Activated CD8-positive, alpha-beta memory T cell treated with anti-CD3 and anti-CD28 coated beads, Interleukin-2, amount 10 ng/mL, durations not matched to agents 7 days and 5 days (primary cell): ENCODE measurements at places on chromosomes 5 and 9. TPM values are rescaled to one million over a fixed set of nuclear protein-coding genes. Genes with fewer than 3 reads are reported as not detected.

NR2F1 gene
- not detected for total RNA-seq

PCA3 gene
- not detected for total RNA-seq

LHX2 gene
- not detected for total RNA-seq

MYOZ3 gene
- total RNA-seq: not detected

ENTPD2 gene
- total RNA-seq: not detected

RNF208 gene
- 2.9 TPM for total RNA-seq

PTGES gene
- not detected for total RNA-seq

NIM1K gene
- 0.66 TPM for total RNA-seq

CYLC2 gene
- not detected for total RNA-seq

DNA sequence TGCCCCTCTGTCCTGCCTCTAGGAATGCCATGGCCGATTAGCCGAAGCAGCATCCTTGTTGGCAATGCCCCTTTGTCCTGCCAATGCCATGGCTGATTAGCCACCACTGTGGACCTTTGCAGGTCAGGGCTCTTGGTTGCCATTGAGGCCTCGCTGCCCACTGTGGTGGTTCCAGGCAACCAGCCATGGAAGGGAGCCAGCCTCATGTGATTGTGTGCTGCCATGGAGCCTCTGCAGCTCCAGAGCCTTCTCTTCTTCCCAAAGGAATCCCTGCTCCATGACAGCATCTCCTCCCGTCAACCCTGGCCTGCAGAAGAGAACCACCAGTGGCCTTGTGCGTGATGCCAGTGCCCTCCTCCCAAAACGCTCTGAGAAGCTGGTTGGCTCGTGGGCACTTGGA lies 187.0 kb downstream of the CACNA1B start:
- DNase-seq: no peak

- no peak for DNase-seq
These were observed 295.2 kb downstream of the MAST4 start for GRCh38 chr5:66891184-66891925.

DNA sequence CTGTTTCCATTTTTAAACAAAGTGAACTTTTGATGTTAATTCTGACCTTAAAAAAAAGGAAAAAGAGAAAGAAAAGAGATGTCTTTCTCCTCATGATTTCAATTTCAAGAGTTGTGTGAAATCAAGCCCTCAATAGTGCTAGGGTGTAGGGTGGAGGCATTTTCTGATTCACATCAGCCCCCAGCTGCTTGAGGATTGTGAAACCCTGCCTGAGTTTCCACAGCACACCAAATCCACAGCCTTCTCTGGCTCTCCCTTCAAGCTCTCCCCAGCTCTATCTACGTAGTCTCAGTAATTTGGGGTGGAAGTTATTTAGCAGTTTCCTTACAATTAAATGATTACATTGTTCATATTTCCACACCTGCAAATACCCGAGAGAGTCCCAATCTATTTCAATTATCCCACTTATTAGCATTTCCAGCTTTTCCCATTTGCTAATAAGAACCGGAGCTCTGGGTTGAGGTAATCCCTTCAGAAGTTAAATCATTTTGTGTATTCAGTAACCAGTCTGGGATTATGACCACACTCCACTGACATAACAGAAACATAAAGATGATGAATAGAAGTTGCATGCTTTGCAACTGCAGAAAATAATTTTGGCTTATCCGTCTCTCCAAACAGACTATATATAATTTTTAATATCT lies 54.9 kb downstream of the MTX3 start:
- no peak for DNase-seq

GRCh38 chr5:43017428-43017815 lies 22.7 kb downstream of the ANXA2R start:
- peak; percentile 71 for DNase-seq

DNA sequence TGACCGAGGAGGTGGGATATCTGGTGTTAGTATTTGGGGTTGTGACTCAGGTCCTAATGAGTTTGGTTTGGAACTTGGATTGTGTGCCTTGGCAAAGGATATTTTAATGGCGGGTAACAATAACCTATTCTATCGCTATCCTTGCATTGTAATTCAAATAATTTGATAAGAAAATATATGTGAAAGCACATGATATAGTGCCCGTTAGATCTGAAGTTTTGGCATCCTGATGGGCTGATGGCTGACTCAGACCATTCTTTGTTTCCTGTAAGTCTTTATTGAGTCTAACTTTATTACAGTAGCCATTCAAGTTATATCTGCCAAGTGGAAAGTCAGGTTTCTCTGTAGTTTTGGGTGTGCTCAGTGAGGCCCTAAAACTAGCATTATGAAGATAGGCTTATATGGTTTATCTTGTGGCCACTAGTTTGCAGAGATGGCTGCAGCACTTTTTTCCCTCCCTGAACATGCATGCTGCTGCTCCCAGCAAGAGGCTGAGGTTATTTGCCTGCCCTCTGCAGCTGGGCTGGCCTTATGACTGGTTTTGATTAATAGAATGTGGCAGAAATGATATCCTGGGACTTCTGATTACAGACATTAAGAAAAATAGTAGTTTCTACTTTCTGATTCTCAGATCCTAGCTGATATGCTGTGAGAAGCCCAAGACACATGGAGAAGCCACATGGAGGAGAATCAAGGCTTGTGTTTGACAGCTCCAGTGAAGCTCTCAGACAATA lies 46.6 kb downstream of the CFAP95 start:
- no peak for DNase-seq

GRCh38 chr9:136081113-136081825 lies 13.8 kb downstream of the NACC2 start:
- no peak for DNase-seq

DNA sequence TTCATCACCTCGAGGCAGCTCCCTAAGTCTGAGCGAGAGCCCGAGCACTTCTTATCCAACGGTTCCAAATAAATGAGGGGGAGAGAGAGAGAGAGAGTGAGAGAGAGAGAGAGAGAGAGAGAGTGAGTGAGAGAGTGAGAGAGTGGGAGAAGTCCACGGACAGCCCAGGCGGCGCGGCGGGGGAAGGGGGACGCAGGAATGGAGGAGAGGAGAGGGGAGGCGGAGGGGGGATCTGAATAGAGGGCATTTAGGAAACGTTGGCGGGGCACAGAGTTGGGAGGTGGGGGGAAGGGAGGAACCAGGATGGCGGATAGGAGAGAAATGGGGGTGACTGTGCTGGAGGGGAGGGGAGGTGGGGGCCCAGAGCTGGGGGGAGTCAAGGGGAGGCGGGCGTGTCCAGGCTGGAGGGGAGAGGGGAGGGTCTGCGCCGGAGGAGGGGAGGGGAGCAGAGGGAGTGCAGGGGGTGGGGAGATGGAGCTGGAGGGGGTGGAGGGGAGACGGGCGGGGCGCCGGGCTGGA lies 398 bp upstream of the BASP1 start:
- no peak for DNase-seq

GRCh38 chr9:97484134-97484533 lies 17.3 kb upstream of the TMOD1 start:
- DNase-seq: no peak

- no peak for DNase-seq
These were observed 48.7 kb downstream of the KIAA1958 start for GRCh38 chr9:112535301-112535700.

DNA sequence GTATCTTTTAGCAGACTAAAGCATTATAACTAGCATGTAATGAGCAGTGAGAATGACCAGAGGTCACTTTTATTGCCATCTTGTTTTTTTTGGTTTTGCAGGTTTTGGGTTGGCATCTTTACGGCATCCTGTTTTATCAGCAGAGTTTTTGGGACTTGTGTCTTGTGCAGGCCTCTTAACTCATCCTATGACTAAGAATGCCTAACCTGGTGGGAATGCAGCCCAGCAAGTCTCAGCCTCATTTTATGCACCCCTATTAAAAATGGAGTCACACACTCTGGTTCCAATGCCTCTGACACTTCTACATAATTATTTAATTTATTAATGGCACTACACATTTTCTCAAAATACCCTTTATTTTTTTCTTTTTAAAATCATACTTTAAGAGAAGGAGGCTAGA lies 726.5 kb upstream of the RIOK2 start:
- DNase-seq: no peak

GRCh38 chr9:3507395-3508077 lies 18.3 kb downstream of the RFX3 start:
- no peak for DNase-seq

DNA sequence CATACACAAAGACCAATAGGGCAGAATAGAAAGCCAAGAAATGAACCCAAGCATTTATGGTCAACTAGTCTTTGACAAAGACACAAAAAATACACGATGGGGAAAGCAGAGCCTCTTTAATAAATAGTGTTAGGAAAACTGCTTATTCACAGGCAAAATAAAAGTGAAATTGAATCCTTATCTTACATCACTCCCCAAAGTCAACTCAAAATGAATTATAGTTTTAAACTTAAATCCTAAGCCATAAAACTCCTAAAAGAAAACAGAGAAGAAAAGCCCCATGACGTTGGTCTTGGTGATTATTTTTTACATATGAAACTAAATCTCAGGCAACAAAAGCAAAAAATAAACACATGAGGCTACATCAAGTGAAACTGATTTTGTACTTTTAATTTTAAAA lies 46.8 kb downstream of the CHSY3 start:
- no peak for DNase-seq

DNA sequence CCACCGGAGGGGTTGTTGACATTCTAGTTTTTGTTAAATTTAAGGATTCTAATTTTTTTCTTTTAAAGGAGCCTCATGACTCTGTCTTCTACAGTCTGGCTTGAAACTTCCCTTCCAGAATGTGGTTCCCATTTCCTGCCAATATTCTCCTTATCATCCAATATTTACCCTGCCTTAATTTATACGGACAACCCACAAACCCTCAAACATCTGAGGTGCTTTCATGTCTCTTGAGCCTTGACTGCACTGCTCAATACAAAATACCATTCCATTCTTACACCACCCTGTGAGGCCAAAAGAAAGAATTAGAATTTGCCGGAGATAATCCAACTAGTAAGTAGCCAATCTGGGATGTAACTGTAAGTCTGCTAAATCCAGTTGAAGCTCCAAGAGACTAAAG lies 346.5 kb downstream of the SPOCK1 start:
- no peak for DNase-seq

DNA sequence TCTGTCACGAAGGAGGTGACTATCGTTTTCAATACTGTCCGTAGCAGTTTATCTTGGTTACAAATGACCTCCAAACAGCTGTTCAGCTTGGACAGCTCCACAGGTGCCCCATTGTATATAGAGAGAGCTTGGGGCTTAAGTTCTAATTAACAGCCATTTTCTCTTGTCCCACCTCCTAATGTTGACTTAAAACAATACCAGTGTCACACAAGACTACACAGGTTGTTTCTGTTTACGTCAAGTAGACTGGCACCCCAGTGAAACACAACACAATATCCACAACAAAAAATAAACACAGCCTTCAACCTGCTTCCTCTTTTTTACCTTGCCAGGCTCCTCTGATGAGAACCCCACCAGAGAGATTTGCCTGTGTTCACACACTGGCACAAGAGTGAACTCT lies 39.8 kb upstream of the TLE1 start:
- DNase-seq: no peak

DNA sequence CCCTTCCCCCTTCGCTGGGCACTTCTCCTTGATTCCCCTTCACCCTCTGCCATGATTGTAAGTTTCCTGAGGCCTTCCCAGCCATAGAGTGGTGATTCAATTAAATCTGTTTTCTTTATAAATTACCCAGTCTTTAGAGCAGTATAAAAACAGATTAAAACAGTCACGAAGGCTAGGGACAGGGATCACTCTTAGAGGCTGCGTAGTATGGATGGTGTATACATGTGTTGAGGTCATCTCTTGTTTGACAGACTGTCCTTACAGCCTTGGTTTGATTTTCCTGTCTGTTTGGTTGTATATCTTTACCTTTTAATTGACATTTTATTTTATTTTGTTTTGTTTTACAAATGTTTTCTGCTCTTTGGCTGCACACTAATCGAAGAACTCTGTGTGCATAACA lies 1155.7 kb upstream of the CDH18 start:
- DNase-seq: no peak

DNA sequence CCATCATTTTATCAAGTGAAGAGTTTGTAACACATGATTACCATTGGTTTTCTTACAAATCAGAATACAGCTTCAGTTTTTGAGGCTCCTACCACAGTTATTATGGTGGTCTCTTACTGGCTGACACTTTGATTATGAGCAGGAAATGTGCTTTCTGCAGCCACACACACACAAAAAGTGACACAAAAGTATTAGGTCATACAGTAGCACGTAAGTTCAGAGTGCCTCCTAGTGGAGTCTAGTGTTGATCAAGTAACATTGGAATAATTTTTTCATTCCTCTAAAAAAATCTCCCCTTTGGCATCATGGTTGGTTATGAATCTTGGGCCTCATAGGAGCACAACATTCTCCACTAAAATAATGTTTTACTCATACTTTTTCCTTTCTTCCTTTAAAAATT lies 37.6 kb downstream of the PAM start:
- DNase-seq: no peak

DNA sequence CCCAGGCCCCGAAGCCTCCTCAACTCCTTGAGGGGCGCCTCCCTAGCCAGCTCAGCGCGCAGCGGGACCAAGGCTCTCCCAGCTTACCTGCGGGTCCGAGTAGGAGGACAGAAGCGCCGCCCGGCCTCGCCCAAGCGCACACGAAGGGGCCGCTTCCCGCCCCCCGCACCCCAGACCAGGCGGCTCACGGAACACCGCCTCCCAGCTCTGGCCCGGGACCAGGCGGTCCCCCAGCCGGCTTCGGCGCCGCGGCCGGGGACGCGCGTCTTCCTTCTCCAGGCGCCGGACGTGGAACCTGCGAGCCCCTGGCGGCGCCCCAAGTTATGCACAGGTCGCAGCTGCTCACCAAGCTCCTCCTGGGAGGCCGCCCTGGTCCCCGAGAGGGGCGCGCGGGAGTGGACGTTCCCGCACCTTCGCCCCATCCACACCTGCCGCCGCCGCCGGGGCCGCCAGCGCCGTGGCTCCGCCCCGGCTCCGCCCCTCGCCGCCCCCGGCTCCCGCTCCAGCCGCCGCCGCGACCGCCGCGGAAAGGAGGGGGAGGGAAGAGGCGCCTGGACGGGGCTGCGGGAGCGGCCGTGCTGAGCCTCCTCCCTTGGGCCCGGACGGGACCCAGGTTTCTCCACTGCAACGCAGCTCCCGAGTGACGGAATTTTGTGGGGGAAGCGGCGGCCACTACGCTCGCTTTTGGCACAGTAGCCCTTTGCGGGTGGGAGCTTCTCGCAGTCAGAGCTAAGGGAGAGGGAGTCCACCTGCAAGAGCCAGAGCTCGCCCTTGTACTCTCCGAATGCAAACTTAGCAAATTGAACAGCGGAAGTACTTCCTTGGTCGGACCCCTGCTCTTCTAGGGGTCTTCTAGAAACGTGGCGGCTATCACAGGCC lies 77.5 kb upstream of the IFNE start:
- DNase-seq: peak; percentile 60

DNA sequence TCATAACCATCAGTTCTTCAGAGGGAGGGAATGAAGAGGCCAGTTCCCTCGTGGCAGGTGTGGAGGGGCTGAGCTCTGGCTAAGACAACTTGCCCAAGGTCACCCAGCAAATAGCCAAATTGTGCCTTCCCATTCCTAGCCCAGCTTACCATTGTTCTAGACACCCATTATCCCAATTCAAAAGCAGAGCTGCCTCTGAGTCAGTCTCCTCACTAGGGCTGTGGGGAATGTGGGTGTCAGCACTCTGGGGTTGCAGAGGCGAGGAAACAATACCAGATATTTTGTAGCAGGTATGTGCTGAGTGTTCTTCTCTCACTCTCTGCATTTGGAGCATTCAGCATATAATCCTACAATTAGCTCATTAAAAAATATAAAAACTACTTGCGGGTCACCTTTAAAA lies 270.8 kb downstream of the PSAT1 start:
- no peak for DNase-seq

- no peak for DNase-seq
These were observed 39.9 kb downstream of the ERP44 start for GRCh38 chr9:100058699-100059579.
